ENCODE measurements at places on chromosomes 16 and 17. TPM values are rescaled to one million over a fixed set of nuclear protein-coding genes. Genes with fewer than 3 reads are reported as not detected.

DNA sequence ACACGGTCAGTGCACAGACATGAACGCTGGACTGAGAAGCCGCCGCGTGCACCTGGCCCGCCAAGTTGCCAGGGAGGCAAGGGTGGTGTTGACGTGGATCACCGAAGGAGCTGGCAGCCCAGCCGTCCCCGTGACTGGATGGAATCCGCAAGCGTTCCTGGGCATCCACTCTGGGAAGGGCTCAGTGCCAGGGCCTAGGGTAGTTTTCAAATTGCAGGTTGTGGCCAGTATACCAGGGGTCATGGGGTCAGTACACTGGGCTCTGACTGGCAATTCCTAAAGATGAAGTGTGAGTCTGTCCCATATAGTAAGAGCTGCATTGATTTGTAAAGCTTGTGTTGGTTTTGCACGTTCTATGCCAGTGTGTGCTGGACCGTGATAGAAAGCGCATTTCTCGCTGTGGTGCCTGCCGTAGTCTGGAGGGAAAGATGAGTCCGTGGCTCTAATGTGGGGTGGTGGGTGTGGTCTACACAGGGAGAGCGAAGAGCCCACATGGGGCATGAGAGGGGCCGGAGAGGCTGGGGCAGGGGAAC, 21.1 kb upstream of the METRNL start:
- DNase-seq = peak; percentile 80

DNA sequence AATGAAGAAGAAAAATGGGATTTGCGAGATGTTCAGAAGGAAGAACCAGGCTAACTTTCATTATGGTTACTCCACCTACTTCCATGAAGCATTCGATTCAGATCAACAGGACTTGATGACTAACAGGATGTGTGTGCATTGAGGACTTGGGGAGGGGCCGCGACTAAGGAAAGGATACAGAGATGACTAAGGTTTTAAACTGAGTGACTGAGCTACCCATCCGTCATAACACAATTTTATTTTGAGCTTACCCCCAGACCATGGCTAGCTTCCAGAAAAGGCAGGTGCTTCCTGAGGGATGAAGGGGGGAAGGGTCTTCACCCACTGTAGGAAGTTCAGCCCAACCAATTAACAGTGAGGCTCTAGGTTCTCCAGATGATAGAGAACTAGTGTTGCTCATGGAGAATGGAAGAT, 2.5 kb upstream of the CDYL2 start:
- DNase-seq = no peak

DNA sequence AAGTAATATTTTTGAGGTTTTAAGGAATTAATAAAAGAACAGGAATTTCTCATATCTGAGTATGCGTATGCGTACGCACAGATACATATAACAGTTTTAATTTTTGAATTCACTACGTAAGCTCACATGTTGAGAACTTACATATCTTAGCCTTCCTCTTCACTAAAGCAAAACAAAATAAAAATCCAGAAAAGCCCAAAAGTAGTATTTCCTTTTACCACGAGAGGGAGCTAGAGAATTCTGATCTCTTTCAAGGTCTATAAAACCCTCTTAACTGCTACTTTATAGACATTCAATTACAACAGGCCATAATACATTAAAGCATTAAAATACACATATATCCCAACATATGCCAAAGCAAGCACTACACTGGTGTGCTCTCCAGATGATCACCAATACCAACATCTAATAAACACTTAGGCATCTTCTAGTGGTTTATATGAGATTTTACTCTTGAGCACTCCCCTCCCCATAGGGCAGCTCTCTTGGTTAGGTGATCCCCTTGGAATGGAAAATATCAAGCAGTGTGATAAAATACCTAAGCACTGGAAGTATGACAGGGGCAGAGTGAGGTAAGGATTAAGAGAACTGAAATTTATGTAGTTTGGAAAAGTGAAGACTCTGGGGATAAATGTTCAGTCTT, 94.0 kb downstream of the SKAP1 start:
- no peak for DNase-seq

Gene POLDIP2
- polyA plus RNA-seq = 149 TPM

DNA sequence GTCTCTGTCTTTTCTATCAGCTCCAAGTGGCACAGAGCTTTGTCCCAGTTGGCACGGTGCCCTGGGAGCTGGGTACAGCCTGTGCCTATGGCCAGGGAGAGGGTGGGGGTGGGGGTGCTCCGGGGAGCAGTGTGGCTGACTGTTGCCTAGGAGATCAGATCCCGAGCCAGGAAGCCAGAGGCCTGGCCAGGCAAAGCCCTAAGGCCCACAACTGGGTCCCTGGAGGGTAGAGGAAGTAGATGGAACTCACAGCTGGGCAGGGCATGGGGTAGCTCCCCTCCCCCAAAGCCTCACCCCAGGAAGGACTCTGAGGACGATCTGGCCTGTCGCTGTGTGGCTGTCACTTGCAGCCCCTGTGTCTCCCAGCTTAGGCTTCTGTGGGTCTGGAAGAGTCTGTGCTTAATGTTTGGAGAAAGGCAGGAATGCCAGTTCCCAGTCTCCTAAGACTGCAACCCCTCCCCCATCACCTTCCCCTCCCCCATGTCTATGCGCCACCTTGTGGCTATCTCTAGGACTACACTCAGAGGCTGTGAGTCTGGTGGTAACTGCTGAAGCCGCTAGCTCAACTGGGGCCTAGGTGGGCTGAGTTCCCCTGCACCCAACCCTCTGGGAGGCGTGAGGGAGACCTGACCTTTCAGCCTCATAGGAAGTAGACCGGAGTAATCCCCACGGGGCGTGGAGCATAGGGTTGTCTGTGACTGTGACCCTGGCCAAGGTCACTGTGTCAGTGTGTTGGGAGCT, 12.6 kb downstream of the THRA start:
- peak; percentile 80 for DNase-seq

GRCh38 chr17:82565551-82565950, 46.0 kb downstream of the FOXK2 start:
- DNase-seq = no peak

Gene SAMD14
- polyA plus RNA-seq = 3.8 TPM

Gene PDE6G
- polyA plus RNA-seq = not detected

Gene NKD1
- 0.22 TPM for polyA plus RNA-seq

Gene GPRC5B
- polyA plus RNA-seq = 208 TPM

Measured in heart right ventricle (tissue), 16 donors.